ENCODE measurements at places on chromosomes 7 and 10.

- H3K4me1 ChIP-seq = no peaks in the 10 kb centered on the region
- H3K36me3 ChIP-seq = peaks cover 16% of the 10 kb centered on the region
- H3K27ac ChIP-seq = no peak overlapping the region
- H3K4me3 ChIP-seq = no peak overlapping the region
Observed at GRCh38 chr10:128080641-128081040, 45.6 kb downstream of the MKI67 start.

DNA sequence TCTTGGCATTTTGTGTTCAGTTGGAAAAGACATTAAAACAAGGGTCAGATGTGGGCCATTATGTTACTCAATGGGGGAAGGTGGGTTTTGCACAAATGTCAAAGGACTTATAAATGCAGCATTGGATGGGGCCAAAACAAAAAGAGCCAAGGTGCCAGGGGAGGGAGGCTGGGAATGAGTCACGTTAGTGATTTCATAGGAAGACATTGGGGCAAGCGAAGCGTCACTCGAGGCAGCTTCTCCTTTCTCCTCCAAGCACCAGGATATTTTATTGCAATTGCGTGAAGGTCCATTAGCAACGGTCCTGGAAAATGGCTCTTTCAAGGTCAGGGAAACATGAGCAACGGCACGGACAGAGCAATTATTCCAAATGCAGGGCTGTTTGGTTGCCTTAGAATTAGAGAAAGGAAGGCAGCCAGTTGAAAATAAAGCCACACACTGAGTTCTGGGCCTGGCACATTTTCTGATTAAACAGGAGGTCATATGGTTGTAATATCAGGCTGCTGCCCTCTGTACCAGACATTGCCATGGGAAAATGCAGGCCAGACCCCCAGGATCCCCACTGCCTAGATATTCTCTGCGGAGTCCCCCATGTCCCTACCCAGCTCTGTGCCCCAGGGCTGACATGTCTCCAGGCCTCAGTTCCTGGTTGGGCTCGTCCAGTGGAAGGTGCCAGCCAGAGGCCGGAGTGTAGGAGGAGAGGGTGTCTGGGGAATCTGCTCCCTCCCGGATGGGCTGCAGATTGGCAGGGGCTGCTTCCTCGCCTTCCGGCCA is 63.3 kb upstream of the NANOS1 start:
- no peak for DNase-seq
- H3K27me3 ChIP-seq = peaks cover 36% of the 10 kb centered on the region
- H3K4me3 ChIP-seq = no peak overlapping the region
- H3K4me1 ChIP-seq = no peaks in the 10 kb centered on the region
- no peaks in the 10 kb centered on the region for H3K36me3 ChIP-seq

- H3K27me3 ChIP-seq = no peaks in the 10 kb centered on the region
- DNase-seq = no peak
- H3K4me1 ChIP-seq = no peaks in the 10 kb centered on the region
- no peak overlapping the region for H3K27ac ChIP-seq
- no peak overlapping the region for H3K4me3 ChIP-seq
Observed at GRCh38 chr7:94547126-94547525, 37.5 kb downstream of the CASD1 start.

DNA sequence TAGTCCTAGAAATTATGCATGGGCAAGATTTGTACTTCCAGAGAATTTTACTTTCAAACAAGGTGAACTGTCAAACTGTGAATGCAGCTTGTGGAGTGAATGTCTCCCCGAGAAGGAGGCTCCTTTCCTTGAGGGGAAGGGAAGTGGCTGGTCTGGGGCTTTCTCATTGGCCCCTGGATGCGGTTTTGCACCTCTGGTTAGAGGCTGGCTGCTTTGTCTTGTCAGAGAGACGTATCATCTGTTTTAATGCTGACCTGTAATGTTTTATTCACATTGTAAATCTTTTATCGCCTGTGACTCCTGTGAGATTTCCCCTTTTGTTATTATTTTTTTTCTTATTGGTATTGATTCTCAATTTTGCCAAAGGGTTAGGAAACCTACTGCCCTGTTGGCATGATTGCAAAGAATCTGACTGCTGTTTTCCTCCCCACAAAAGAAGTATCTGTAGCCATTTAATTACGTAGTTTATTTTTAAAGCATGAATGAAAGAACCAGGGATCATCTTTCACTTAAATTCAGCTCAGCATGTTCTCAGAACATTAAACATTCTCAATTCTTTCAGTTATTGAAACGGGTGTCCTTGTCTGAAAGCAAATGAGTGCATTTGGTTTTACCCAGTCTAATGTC is 238.3 kb upstream of the NFE2L3 start:
- no peaks in the 10 kb centered on the region for H3K4me1 ChIP-seq
- H3K4me3 ChIP-seq = no peak overlapping the region
- DNase-seq = no peak
- H3K27me3 ChIP-seq = peaks cover 4% of the 10 kb centered on the region
- H3K27ac ChIP-seq = no peak overlapping the region
- no peaks in the 10 kb centered on the region for H3K36me3 ChIP-seq

DNA sequence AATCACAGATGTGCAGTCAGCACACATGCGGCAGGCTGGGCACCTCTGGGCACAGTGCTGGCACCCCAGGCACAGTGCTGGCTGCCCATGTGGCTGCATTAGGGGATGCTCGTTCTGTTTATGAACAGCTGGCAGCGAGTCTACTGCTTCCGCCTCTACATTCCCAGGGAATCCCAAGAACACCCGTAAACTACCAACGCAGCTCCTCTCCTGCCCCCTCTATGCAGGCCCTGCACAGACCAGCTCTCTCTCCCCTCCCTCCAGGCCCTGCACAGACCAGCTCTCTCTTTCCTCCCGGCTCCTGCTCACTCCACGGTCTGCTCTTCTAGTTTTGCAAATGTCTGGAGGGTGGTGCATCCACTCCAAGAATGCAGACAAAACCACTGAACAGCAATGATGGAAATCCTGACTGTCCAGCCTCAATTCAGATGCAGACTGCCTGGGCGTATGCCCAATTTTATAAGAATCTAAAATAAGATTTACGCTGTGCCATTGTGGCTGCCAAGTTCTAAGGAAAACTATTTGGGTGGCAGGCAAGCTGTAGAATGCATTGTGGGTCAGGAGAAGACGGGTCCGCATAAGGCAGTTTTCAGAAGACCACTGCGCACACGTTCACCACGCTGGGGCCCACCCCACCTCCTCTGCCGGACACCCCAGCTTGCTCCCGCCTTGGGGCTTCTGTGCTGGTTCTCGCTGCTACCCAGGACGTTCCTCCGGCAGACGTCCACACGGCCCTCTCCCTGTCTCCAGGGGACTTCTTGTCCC is 234.6 kb downstream of the ZMYND11 start:
- no peaks in the 10 kb centered on the region for H3K4me1 ChIP-seq
- H3K36me3 ChIP-seq = no peaks in the 10 kb centered on the region
- H3K27me3 ChIP-seq = no peaks in the 10 kb centered on the region
- no peak overlapping the region for H3K27ac ChIP-seq
- no peak for DNase-seq
- H3K4me3 ChIP-seq = no peak overlapping the region

GRCh38 chr7:48292949-48293348 is 121.7 kb downstream of the ABCA13 start:
- DNase-seq = no peak
- no peak overlapping the region for H3K4me3 ChIP-seq
- H3K4me1 ChIP-seq = no peaks in the 10 kb centered on the region
- peaks cover 4% of the 10 kb centered on the region for H3K27me3 ChIP-seq
- H3K27ac ChIP-seq = no peak overlapping the region

- H3K36me3 ChIP-seq = no peaks in the 10 kb centered on the region
- no peak for DNase-seq
- H3K4me3 ChIP-seq = no peak overlapping the region
- no peak overlapping the region for H3K27ac ChIP-seq
Observed at GRCh38 chr7:130632111-130632510, 36.4 kb downstream of the COPG2 start.

DNA sequence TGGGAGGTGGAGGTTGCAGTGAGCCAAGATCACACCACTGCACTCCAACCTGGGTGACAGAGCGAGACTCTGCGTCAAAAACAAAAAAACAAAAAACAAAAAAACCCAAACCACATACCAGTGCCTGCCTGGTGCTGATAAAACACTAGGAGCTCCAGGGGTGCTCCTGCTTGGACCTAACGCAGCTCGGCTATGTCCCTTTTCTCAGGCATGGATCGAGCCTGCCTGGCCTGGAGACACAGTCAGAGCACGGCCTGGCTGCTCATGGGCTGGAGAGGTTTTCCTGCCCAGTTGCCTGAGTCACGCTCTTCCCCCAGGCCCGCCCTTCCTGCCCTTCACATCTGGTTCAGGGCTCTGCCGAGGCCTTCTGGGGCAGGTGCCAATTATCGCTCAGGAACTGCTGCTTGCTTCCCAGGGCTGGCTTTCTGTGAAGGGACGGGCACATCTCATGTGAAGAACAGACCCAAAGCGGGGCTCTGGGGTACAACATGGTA is 12.6 kb upstream of the NPFFR1 start:
- no peak for DNase-seq
- no peaks in the 10 kb centered on the region for H3K4me1 ChIP-seq

- H3K4me3 ChIP-seq = no peak overlapping the region
- H3K27ac ChIP-seq = peak overlapping the region; percentile 89
- peaks cover 62% of the 10 kb centered on the region for H3K36me3 ChIP-seq
- peak; percentile 71 for DNase-seq
- peaks cover 85% of the 10 kb centered on the region for H3K4me1 ChIP-seq
Observed at GRCh38 chr7:44980393-44981034, 1.7 kb upstream of the MYO1G start.

- H3K27me3 ChIP-seq = no peaks in the 10 kb centered on the region
- DNase-seq = no peak
- H3K4me3 ChIP-seq = peak overlapping the region; percentile 91
- peaks cover 16% of the 10 kb centered on the region for H3K4me1 ChIP-seq
- peak overlapping the region; percentile 90 for H3K27ac ChIP-seq
Observed at GRCh38 chr10:12194752-12195271, 879 bp downstream of the NUDT5 start.

GRCh38 chr7:47570649-47571050 is 11.3 kb downstream of the TNS3 start:
- peaks cover 18% of the 10 kb centered on the region for H3K27me3 ChIP-seq
- no peaks in the 10 kb centered on the region for H3K4me1 ChIP-seq
- DNase-seq = no peak
- no peak overlapping the region for H3K27ac ChIP-seq
- H3K36me3 ChIP-seq = no peaks in the 10 kb centered on the region

DNA sequence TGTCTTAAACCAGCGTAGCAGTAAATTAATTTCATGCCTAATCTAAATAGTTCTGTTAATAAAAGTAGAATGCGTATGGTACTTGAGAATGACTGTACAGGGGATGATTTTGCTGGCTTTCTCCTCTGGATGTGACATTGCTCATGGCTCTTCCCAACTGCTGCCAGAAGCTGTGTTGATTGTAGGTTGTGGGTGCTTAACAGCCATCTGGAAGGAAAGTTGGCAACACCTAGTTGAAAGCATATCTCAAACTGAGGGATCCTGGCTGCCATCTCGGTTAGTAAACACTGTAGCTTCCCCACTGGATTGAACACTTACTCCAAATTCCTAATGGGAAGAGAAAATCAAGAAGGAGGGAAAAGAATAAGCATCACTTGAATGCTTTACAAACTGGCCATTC is 130.9 kb downstream of the NXPH1 start:
- H3K36me3 ChIP-seq = no peaks in the 10 kb centered on the region
- DNase-seq = no peak
- H3K27me3 ChIP-seq = no peaks in the 10 kb centered on the region
- no peaks in the 10 kb centered on the region for H3K4me1 ChIP-seq

DNA sequence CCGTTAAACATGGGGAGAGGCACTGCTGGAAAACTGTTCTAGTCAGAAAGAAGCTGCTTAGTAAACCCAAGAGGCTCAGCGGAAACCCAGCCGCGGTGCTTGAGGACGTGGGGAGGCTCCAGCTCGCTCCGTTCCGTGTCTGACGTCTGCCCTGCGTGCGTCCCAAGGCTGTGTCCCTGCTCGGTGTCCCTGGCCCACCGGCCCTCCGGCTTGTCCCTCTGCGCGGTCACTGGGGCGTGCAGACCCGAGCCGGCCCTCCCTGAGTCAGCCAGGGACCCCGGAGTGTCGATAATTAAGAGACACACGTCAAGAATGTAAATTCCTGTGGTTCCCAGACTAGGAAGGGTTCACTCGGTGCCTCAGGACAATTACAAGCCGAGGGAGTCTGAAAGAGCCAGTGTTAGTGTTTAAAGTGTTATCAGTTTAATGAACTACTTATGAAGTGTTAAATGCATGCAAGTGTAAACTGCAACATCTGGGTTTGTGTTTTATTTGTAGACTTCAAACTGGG is 98.9 kb downstream of the WDR11 start:
- no peaks in the 10 kb centered on the region for H3K36me3 ChIP-seq
- H3K27ac ChIP-seq = no peak overlapping the region
- H3K4me3 ChIP-seq = peak overlapping the region; percentile 39
- peaks cover 26% of the 10 kb centered on the region for H3K27me3 ChIP-seq
- H3K4me1 ChIP-seq = no peaks in the 10 kb centered on the region
- no peak for DNase-seq

GRCh38 chr7:45699015-45699309 is 124.8 kb downstream of the ADCY1 start:
- no peaks in the 10 kb centered on the region for H3K36me3 ChIP-seq
- no peak for DNase-seq
- H3K4me3 ChIP-seq = no peak overlapping the region
- peaks cover 29% of the 10 kb centered on the region for H3K27me3 ChIP-seq
- no peaks in the 10 kb centered on the region for H3K4me1 ChIP-seq

GRCh38 chr7:157784979-157785441 is 448.2 kb downstream of the DNAJB6 start:
- DNase-seq = no peak
- no peak overlapping the region for H3K27ac ChIP-seq
- H3K4me3 ChIP-seq = no peak overlapping the region
- no peaks in the 10 kb centered on the region for H3K27me3 ChIP-seq
- H3K4me1 ChIP-seq = no peaks in the 10 kb centered on the region

- H3K36me3 ChIP-seq = no peaks in the 10 kb centered on the region
- no peaks in the 10 kb centered on the region for H3K4me1 ChIP-seq
- H3K27ac ChIP-seq = no peak overlapping the region
- DNase-seq = no peak
- H3K4me3 ChIP-seq = no peak overlapping the region
Observed at GRCh38 chr10:49285232-49285631, 13.7 kb upstream of the C10orf71 start.

- peaks cover 17% of the 10 kb centered on the region for H3K4me1 ChIP-seq
- H3K27me3 ChIP-seq = no peaks in the 10 kb centered on the region
- H3K4me3 ChIP-seq = no peak overlapping the region
- no peaks in the 10 kb centered on the region for H3K36me3 ChIP-seq
- DNase-seq = no peak
Observed at GRCh38 chr7:114972567-114972966, 50.7 kb downstream of the MDFIC start.

GRCh38 chr10:69449841-69450240 is 1.4 kb upstream of the TSPAN15 start:
- H3K4me3 ChIP-seq = no peak overlapping the region
- no peak overlapping the region for H3K27ac ChIP-seq
- H3K36me3 ChIP-seq = no peaks in the 10 kb centered on the region
- H3K27me3 ChIP-seq = peaks cover 20% of the 10 kb centered on the region
- no peaks in the 10 kb centered on the region for H3K4me1 ChIP-seq
- DNase-seq = peak; percentile 73

GRCh38 chr10:99534939-99535763 is 2.4 kb downstream of the NKX2-3 start:
- no peak for DNase-seq
- H3K4me3 ChIP-seq = no peak overlapping the region
- no peaks in the 10 kb centered on the region for H3K27me3 ChIP-seq
- H3K27ac ChIP-seq = no peak overlapping the region
- no peaks in the 10 kb centered on the region for H3K4me1 ChIP-seq

GRCh38 chr7:47591655-47592572 is 10.0 kb upstream of the TNS3 start:
- H3K27ac ChIP-seq = no peak overlapping the region
- H3K4me3 ChIP-seq = no peak overlapping the region
- no peaks in the 10 kb centered on the region for H3K4me1 ChIP-seq
- no peaks in the 10 kb centered on the region for H3K27me3 ChIP-seq
